ENCODE measurements at places on chromosomes 7 and 10.

- no peak for DNase-seq
These were observed 143.1 kb upstream of the GDF10 start for GRCh38 chr10:47156873-47157272.

DNA sequence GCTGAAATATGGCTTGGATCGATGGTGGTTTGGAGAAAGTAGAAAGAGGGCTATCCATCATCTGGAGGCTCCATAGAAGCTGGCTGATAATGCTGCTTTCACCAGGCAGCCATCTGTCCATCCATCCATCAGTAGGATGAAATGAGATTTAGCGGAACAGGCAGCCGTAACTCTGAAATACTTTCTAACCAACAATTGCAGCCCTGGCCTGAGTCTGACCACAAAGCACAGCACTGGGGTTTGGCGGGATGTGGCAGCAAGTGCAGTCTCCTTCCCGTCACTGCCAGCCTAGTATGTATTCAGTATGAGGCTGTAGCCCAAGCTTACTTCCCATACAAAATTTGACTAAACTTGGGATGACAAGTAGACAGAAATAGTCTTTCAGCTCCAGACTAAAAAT is 38.0 kb downstream of the R3HCC1L start:
- DNase-seq, result no peak

- no peak for DNase-seq
These were observed 28.6 kb upstream of the SHH start for GRCh38 chr7:155840909-155841308.

DNA sequence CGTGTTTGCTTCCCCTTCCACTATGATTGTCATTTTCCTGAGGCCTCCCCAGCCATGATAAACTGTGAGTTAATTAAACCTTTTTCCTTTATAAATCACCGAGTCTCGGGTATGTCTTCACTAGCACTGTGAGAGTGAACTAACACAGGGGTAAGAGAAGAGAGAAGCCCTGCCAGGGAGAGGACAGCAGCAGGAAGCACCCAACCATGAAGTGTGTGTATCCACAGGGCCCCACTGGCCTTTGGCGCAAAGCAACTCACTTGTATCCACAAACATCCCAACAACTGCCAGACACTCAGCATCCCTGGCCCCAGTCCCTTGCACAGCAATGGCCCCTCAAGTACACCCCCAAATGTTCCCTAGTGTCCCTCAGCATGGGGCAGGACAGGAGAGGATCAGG is 115.1 kb downstream of the MAD1L1 start:
- DNase-seq, result no peak

GRCh38 chr7:146397141-146397540 is 280.5 kb downstream of the CNTNAP2 start:
- no peak for DNase-seq

GRCh38 chr7:103380395-103381191 is 33.1 kb downstream of the PSMC2 start:
- DNase-seq, result no peak

Measured in stimulated activated CD8-positive, alpha-beta memory T cell treated with anti-CD3 and anti-CD28 coated beads, Interleukin-2, amount 100 ng/mL, for 48 hours (primary cell).